ENCODE measurements at places on chromosomes 3 and 15. TPM values are rescaled to one million over a fixed set of nuclear protein-coding genes. Genes with fewer than 3 reads are reported as not detected.

DNA sequence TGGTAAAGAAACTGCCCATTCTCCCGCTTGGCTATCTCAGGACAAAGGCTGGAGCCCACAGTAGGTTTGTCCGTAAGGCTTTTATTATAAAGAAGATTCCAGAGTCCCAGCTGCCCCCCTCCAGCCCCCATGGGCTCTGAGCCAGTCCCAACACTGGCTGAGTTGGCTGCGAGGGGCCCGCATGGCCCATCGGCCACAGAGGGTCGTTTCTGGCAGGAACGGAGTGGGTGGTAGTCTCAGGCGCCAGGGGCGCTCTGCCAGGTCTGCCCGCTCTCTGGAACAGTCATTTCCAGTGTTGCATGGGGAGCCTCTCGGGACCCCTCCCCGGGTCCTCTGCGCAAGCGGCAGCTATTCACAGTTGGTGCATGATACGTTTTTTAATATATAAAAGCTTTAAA lies 12.2 kb downstream of the H1-8 start:
- H3K4me3 ChIP-seq: no peak overlapping the region
- DNase-seq: no peak
- H3K4me1 ChIP-seq: peaks cover 21% of the 10 kb centered on the region
- no peak overlapping the region for H3K27ac ChIP-seq

DNA sequence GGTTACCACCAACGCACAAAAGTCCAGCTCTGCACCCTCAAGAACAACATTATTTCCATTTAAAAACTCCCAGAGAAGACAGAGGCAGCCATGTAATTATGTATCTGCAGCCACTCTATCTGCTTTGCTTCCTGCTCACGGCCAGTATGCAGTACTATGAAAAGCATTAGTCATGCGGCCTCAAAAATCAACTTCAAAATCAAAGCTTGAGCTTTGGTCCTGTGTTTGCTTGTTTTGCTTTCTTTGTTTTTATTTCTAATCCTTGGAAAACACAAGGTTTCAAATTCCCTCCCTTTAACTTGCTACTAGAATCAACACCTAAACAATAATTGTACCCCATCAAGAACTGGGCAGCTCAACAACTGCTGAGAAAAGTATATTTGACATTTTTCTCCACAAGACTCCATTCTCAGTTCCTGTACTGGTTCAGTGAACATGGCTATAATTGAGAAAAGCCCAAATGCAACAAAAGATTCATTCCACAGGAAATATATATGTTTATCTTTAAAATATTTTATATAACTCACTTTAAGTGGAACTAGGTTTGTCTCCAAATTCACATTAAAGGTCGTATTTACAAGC lies 37.6 kb downstream of the GBE1 start:
- no peaks in the 10 kb centered on the region for H3K27me3 ChIP-seq
- no peaks in the 10 kb centered on the region for H3K4me1 ChIP-seq
- DNase-seq: no peak

Gene TRPM1
- not detected for total RNA-seq

DNA sequence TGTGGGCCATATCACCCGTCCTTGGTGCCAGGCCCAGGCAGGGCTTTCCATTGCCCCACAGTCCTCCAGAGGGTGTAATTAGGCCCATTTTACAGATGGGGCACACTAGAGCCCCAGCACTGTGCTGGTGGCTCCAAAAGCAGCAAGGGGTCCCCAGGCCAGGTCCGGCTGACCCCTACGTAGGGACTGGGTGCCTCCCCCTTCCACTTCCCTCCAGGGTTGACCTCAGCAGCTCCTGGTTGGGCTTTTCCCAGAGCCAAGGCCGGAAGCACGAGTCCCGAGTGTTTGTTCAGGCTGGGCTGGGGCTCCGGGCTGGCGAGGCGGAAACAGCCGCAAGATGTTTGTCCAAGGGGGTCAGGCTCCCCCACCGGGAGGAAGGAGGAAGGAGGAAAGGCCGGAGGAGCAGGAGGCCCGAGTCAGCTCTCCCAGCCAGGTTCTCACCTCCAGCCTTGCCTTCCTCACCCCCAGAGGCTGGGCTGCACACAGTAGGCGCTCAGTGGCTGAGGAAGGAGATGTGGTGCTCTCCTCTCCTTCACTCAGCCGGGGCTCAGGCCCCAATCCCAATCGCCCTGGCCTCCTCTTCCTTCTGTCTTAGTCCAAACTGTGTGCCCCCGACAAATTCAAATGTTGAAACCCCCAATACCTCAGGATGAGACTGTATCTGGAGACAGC lies 17.1 kb upstream of the PLXND1 start:
- H3K4me3 ChIP-seq: no peak overlapping the region
- no peaks in the 10 kb centered on the region for H3K27me3 ChIP-seq
- H3K36me3 ChIP-seq: no peaks in the 10 kb centered on the region
- no peak overlapping the region for H3K27ac ChIP-seq

DNA sequence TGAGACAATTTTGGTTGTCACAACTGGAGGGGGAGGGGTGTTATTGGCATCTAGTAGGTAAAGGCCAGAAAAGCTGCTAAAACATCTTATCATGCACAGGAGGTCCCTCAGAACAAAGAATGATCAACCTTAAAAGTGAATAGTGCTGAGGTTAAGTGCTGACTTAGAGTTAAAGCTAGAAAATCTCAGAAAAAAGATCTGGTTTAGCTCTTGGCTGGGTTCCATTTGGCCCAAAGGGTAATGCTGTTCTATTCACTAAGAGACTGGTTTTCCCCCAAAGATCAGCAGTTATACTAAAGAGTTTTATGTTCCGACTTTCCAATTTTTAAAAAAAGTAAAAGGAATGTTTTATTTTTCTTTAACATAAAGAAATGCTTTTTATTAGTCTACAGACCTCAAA lies 15.6 kb downstream of the DCBLD2 start:
- no peak overlapping the region for H3K4me3 ChIP-seq
- H3K27ac ChIP-seq: no peak overlapping the region
- H3K4me1 ChIP-seq: no peaks in the 10 kb centered on the region
- H3K27me3 ChIP-seq: no peaks in the 10 kb centered on the region
- H3K36me3 ChIP-seq: no peaks in the 10 kb centered on the region

- no peak overlapping the region for H3K27ac ChIP-seq
- H3K4me1 ChIP-seq: no peaks in the 10 kb centered on the region
- no peak for DNase-seq
- H3K36me3 ChIP-seq: no peaks in the 10 kb centered on the region
- no peak overlapping the region for H3K4me3 ChIP-seq
These were observed 79.2 kb downstream of the B3GALNT1 start for GRCh38 chr3:161025911-161026310.

GRCh38 chr3:107035176-107035575 lies 342.1 kb upstream of the CCDC54 start:
- no peaks in the 10 kb centered on the region for H3K36me3 ChIP-seq
- H3K4me3 ChIP-seq: no peak overlapping the region
- no peaks in the 10 kb centered on the region for H3K4me1 ChIP-seq
- no peak overlapping the region for H3K27ac ChIP-seq
- no peak for DNase-seq

DNA sequence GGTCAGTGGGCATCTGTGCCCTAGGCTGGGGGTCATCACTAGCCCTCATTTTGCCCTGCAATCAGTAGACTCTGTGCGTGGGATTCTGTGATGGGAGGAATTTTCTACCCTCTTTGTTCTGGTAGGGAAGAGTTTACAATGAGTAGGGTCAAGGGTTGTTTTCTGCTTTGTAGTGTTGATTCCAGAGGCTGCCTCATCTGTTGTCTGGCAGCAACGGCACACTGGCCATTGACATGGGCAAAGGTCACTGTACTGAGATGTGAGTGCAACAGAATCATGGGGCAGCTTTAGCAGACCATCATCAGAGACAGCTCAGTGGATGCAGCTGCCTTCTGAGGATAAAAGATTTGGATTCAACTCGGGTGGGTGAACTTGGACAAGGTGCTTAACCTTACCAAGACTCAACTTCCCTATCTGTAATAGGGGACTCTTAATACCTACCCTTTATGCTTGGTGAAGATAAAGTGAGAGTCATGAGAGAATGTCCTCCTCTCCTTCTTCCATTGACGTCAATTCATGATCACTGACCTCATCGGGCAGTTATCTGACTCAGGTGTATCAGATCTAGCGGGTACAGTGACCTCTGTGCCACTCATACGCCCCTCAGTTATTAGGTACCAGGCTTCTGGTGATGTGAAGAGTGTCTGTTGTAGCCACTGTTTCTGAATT lies 127.5 kb downstream of the RPLP1 start:
- peaks cover 15% of the 10 kb centered on the region for H3K4me1 ChIP-seq
- no peak overlapping the region for H3K27ac ChIP-seq
- no peak for DNase-seq

All from CD8-positive, alpha-beta memory T cell (primary cell).